ENCODE measurements at places on chromosomes 4 and X.

GRCh38 chr4:25032126-25032525, 1.4 kb upstream of the LGI2 start:
- DNase-seq, result no peak

DNA sequence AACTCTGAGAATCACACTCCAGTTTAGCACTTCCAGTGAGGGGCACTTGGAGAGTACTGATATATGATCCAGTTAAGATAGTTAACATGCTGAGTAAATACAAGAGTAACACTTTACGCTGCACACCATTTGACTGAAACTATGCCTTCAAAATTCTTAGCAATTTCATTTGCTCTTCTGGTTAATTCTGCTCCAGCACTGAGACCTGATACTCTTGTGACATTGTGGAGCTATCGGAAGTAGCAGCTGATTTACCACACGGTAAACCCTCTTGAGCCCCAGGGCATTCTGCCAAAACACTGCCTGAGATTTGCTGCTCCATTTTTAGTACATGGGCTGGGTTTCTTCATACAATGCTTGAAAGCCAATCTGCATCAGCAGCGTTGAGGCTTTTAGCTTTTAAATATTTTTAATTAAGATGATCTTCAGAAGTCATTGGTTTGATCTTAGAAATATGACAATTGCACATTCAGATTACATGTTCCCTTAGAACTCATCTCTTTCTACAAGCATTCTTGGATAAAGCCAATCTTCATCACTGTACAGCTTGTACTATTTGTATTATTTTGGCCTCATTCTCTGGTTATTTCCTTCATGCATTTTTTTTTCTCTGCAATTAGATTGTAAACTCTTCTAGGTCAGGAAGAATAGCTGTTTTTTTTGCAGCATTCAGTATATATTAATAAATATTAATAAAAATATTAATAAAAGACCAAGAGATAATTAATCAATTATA, 67.8 kb upstream of the ETNPPL start:
- no peak for DNase-seq

DNA sequence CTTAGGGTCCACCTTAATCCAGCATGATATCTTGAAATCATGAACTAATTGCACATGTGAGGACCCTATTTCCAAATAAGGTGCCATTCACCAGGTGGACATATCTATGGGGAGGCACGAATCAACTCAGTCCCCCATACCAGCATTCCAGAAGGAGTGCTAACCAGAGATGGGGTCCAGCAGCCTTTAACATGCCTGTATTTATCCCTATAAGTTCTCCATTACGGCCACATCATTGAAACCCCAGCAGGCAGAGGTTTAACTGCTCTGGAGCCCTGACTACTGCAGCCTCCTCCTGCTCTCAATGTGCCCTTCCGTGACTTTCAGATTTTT, 3.2 kb upstream of the ASMTL start:
- no peak for DNase-seq

GRCh38 chrX:30589146-30589888, 11.8 kb upstream of the TASL start:
- DNase-seq, result no peak

DNA sequence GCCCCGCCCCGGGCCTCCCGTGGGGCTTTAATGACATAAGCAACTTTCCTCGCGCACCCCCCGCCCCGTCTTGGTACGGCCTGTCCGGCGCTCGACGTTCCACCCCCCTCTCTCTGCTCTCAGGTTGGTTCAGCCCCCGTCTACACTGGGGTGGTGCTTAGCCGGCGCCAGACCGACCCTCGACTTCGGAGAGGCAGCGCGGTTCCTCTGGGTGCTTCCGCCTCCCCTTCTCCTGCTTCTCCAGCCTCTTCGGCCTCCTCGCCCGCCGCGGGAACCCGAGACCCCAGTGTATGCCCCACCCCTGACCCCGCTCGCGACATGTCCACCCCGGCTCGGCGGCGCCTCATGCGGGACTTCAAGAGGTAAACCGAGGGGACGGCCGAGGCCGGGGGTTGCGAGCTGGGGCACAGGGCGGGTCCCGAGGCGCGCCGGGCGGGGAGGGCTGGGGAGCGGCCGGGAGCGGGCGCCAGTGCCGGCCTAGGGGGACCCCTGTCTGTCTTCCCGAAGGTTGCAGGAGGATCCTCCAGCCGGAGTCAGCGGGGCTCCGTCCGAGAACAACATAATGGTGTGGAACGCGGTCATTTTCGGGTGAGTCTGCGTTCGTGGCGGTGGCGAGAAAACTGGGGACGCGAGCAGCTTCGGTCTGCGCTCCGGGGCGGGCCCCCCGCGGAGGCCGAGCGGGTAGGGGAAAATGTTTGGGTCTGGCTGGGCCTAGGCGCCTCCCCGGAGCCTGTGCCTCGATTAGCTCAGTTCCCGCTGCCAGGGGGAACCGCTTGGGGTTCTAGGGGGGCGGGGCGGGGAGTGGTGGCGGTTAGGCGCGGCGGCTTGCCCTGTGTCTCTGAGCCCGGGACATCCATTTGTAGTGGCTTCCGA, at the start of gene UBE2A:
Gene UBE2A (plus strand): TSS at position 170 of the 873 bp plus-strand sequence. CDS start 149 bp downstream, at position 319.
- DNase-seq, result peak; percentile 81

DNA sequence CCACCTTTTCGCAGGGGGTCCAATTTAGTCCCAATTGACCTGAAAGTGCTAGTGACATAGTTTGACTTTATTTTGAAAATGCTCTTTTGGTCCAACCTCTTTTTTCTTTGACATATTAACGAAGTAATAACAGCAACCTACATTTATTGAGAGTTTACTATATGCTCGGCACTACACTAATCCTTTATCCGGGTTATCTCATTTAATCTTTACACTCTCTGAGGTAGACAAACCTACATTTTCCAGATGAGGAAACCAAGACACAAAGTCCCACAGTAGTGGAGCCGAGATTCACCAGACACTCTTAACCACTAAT, 307 bp upstream of the ATRX start:
- no peak for DNase-seq

DNA sequence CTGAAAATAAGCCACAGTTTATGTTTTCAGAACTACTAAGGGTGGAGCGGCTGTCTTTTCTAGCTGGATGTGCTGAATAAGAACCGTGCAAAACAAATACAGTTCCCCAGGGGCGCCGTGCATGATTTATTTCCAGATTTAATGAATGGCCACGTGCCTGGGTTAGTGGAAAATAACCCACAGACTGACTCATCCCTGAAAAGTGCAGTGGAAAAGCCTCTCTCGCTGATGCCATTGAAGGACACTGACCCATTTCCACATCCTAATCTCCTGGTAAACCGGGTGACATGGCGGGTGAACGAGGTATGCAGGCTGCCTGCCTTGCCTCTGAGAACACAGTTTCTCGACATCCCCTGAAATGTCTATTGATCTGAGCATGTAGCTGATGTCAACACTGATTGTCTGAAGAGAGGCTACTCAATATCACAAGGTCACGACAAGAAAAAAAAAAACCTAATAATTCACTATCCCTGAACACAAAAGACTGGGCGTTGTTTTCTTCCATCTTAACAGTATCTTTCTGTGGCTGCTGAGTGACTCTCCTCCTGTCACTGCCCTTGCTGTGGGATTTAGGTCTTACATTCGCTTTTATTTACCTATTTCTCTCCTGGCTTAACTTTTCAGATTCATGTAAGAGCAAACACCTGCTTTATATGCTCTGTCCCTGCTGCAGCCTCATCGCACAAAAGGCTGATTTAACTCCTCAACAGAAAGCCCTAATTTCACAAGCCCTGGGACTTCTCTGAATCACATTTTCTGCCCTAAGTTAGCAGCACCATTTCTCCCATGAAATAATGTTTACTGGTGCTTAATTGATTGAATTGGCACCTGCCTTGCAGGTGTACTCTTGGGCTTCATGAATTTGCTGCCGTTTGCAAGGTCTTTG, 76.9 kb upstream of the SCOC start:
- no peak for DNase-seq

DNA sequence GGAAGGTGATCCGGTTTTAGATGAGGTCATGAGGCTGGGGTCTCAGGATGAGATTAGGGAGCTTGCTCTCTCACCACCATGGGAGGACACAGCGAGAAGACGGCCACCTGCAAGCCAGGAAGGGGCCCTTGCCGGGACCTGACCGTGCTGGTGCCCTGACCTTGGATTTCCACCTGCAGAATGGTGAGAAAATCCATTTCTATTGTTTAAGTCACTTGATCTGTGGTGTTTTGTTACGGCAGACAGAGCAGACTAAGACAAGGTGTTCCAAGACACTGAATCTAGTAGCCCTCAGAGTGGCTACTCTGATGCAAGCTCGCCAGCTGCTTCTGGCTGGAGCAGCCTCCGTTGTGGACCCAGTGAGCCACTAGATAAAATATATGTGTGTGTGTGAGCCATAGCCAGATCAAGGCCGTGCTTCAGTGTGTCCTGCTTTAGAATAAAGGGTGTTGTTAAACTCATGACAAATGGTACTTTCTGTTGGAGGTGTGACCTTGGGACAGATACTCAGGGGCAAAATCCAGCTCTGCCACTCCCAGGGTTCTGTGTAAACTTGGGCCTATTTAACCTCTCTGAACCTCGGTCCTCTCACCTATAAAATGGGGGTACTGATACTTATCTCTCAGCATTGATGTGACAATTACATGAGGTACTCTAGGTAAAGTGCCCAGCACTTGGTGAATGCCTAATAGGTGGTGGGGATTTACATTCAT, 67.9 kb upstream of the STX18 start:
- DNase-seq, result no peak

- no peak for DNase-seq
Measured at GRCh38 chr4:77599378-77599777, 6.2 kb upstream of the CXCL13 start.

GRCh38 chrX:100586747-100587146, 2.0 kb downstream of the TNMD start:
- no peak for DNase-seq

- no peak for DNase-seq
Measured at GRCh38 chr4:18111081-18111480, 89.5 kb upstream of the LCORL start.

- no peak for DNase-seq
Measured at GRCh38 chr4:180913750-180914149, 1329.5 kb upstream of the TENM3 start.

GRCh38 chr4:73099143-73099542, 29.6 kb upstream of the COX18 start:
- no peak for DNase-seq

GRCh38 chr4:84956014-84956413, 10.5 kb downstream of the WDFY3 start:
- DNase-seq, result no peak

- no peak for DNase-seq
Measured at GRCh38 chr4:176137631-176138030, 57.8 kb downstream of the SPATA4 start.

DNA sequence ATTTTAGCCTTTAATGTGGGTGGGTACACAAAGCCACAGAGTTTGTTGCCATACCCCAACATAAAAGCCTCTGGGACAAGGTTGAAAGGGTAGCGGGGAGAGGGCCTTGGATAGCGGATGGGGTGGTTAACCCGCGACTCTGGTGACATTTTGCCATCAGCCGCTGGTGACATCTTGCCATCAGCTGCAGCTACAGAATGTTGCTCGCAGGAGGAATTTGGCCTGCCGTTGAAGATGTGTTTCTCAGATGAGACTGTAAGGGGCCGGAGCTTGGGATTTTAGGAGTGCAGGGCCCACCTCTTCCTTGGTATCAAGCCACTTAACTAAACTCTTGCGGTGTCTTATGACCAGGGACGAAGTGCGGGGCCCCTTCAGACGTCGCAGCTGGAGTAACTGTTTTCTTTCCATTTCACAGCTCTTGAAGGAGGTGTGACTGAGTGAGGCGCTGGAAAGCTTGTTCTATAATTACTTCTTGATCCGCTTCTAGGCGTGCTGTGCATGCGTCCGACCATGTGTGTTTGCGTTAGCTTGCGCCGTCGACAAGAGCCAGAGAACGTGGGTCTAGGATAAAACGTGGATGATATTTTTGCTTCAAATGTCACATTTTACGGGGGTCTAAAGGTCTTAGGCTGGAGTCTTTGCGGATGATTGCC, 820 bp upstream of the RASL11B start:
- DNase-seq, result no peak

- no peak for DNase-seq
Measured at GRCh38 chrX:21374994-21375707, 933 bp downstream of the CNKSR2 start.

DNA sequence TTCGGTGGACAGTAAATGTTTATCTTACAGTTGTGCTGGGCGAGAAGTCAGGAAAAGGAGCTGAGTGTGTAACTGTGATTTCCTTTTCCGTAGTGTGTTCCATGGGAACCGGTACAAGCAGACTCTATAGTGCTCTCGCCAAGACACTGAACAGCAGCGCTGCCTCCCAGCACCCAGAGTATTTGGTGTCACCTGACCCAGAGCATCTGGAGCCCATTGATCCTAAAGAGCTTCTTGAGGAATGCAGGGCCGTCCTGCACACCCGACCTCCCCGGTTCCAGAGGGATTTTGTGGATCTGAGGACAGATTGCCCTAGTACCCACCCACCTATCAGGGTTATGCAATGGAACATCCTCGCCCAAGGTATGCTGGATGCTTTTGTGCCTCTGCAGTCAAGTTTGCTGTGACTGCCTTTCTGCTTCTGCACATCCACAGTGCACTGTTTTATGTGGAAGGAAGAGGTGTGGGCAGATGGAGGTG, 27.4 kb downstream of the NOCT start:
- no peak for DNase-seq

- no peak for DNase-seq
Measured at GRCh38 chrX:153939573-153939972, 4.7 kb upstream of the NAA10 start.

DNA sequence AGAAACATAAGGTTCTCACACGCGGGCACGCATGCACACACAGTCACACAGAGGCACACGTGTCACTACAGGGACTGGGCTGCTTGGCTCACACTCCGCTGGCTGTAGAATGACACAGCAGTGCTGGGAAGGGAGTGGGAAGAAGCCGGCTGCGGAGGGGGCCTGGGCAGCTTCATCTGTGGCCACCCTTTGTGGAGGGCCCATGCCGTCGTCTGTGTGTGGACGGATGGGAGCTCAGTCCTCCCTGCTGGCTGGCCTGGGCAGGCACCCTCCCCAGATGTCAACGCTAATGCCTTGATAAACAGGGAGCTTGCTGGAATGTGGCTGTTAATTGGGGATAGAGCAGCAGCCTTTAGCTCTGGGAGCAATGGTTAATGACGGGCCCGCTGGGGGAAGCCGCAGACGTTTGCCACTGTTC, 621.1 kb downstream of the BCOR start:
- no peak for DNase-seq

DNA sequence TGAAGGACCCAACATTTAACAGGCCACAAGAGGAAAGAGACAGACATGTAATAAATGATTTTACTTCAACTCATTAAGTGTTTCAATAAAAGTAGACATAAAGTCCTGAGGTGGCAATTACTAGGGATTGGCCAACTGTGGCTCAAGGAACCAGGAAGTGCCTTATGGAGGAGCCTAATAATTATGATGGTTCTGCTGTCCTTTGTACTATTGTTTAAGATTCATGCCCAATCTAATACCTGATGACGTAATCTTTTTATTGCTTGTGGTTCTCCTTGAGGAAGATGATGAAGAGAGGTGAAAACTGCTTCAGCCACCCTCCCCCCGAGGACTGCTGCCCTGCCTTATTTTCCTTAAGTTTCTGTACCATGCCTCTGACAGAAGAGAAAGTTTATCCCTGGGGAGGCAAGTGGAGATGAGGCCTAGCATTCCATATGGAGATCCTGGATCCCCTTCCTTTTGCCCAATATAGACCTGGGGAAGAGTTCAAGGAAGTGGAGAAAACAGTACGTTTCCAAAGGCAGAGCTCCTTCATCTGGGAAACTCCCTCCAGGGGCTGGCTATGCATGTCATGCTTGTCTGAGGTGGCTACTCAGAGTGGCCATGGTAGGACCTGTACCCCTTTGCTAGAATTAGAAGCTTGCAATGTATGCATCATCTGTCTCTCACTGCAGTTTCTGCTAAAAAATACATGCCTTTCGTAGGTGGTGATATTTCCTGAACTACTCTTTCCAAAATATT, 56.8 kb upstream of the FAT1 start:
- DNase-seq, result no peak

GRCh38 chr4:112931001-112931400, 118.5 kb upstream of the ANK2 start:
- no peak for DNase-seq
